Motor neuron (in vitro differentiated cells): ENCODE measurements at places on chromosomes 4 and X. TPM values are rescaled to one million over a fixed set of nuclear protein-coding genes. Genes with fewer than 3 reads are reported as not detected.

- peak; percentile 68 for ATAC-seq
Measured at GRCh38 chrX:15751155-15751819, 13.2 kb downstream of the CA5B start.

GRCh38 chrX:386239-386767 is 404 bp downstream of the PPP2R3B start:
- no peak for ATAC-seq

GRCh38 chrX:150455215-150455608 is 92.1 kb downstream of the MAMLD1 start:
- no peak for ATAC-seq

DNA sequence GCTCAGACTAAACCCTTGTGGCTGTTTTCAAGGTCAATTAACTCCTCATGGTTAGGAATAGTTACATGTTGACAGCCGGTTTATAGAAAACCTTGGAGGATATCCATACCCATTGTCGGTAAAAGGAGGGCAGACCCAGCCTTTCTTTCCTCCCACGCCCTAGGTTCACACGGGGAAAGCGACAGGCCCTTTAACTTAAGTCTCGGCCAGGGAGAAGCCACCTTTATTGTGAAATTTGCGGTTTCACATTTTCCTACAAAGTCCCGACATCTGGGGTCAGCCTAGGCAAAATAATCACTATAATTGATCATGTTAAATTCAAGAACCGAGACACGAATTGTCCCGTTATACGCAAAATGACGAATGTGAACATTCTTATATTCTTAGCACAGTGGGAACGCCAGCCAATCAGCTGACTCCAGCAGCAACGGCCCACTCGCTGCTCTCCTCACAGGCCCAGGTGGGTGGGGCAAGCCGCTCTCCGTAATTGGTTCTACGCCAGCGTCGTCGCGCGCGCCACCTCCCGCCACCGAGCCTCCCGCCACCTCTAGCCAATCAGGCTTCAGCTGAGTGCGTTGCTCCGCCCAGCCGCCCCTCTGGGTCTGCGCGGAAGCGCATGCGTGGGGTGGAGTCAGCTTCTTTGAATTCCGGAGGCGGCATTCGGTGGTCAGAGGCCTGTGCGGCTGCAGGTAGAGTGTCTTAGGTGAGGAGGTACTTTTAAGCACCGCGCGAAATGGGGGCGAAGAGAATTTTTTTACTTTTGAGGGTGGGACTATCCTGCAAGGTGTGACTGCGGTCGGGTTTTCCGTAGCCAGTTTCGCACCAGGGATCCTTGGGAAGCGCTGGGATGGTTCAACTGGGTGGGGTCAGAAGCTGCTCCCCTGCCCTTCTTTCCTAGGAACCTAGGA is at the start of gene CENPI:
CENPI (plus strand) TSS at position 659 of the 908 bp plus-strand sequence. CDS start 2,867 bp downstream, outside the sequence.
- peak; percentile 99 for ATAC-seq

GRCh38 chrX:105460376-105460775 is 239.9 kb upstream of the TEX13A start:
- no peak for ATAC-seq

GRCh38 chr4:56424697-56425514 is 10.5 kb downstream of the PPAT start:
- no peak for ATAC-seq

- no peak for ATAC-seq
Measured at GRCh38 chrX:2487366-2487765, 13.4 kb downstream of the DHRSX start.

Gene PF4V1
- total RNA-seq = not detected in 2 replicates

Gene GYPB
- not detected in 2 replicates for total RNA-seq

Gene CTAG2
- total RNA-seq = not detected in 2 replicates

Gene SSX2B
- total RNA-seq = not detected in 2 replicates

Gene ERCC6L
- 5.4 and 5.6 TPM in 2 replicates for total RNA-seq
